ENCODE measurements at places on chromosomes 6 and 20. TPM values are rescaled to one million over a fixed set of nuclear protein-coding genes. Genes with fewer than 3 reads are reported as not detected.
A peak's percentile ranks its signal among the peaks of the same experiment; 100 is the strongest.

DEFB127 gene
- total RNA-seq: not detected

GRCh38 chr20:43544501-43544900 is 14.3 kb upstream of the SGK2 start:
- no peak for DNase-seq

- DNase-seq: peak; percentile 30
Measured at GRCh38 chr6:166507809-166508564, 78.5 kb downstream of the RAMACL start.

DNA sequence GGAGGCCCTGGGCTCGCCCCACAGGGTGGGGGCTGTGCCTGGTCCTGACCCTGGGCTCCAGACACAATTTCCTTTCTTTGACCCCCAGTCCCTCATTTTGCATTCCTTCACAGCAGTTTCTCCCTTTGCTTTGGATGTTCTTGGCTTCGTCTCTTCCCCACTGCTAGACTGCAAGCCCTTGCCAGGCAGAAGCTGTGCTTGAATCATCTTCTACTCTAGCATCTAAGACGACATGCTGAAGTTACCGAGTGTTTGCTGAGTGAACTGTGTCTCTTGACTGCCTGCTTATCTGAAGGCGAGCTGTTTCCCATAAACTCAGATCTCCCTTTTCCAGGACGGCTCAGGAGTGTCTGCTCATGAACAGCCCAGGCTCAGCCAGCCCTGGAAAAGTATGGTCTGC is 14.3 kb upstream of the SYNDIG1 start:
- no peak for DNase-seq

- DNase-seq: peak; percentile 79
Measured at GRCh38 chr6:75893058-75893775, 144.2 kb downstream of the MYO6 start.

ILRUN gene
- total RNA-seq: 38.0 TPM

DNA sequence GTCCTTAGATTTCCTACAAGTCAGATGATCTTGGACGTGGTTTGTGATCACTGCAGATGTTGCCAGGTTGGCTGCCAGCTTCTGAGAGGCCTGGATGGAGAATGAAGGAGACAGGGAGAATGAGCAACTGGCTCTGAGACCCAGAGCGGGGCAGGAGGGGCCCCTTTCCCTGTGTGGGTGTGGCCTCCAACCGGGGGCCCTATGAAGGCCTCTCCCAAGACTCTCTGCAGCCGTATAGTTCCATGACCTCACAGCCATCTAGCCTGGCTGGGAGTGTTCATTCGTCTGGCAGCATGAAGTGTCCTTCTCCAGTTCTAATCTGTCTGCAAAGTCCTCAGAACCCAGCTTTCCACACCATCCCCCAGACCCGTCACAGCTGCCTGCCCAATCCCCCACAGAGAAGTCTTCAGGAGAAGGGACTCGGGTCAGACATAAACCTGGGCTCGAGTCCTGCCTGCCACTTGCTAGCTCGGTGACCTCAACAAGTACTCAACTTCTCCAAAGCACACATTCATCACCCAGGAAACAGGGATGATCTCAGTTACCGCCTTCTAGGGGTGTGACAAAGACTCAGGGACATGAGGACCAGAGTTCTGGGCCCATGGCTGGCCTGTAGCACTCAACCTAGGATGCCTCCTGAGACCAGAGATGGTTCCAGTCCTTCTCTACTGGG is 122.6 kb downstream of the EDN3 start:
- DNase-seq: no peak

DNA sequence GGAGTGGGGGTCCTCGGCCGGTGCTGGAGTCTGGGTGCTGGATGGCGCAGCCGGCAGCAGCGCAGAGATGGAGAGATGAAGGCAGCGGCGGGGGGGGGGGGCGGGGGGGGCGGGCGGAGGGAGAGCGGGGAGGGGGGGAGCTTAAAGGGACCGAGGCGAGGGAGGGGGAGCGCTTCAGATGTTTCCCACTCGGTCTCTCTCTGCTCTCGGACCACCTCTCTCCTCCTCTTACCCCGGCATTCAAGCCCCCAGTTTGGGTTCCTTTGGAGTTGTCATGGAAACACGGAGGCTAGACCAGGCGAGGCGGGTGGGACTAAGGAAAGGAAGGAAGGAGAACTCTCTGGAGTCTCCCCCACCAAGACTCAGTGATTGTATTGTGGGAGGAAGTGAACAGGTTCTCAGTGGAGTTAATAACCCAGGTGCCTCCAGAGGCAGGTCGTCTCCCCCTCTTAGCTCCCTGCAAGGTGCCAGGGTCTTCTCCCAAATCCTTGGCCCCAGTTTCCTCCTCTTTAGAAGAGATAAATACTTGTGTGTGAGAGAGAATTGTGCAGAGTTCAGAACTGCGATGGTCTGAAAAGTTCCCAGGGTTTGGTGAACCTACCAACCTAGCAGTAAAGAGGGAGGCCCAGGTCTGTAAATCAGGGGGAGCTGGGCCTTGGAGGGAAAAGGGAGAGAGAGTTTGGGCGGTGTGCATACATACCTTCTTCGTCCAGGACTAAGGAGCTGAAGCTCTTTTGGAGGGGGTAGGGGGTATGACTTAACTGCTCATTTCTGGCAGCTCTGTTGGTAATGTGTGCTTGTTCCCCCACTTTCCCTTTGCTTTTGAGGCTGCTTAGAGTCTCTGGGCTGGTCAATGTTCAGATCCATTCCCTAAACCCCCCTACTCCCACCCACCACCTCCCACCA is at the start of gene PRRT1:
TSS of gene PRRT1 (minus strand) at position 77 of the 906 bp plus-strand sequence. CDS start 112 bp downstream, outside the sequence.
- DNase-seq: peak; percentile 86

DNA sequence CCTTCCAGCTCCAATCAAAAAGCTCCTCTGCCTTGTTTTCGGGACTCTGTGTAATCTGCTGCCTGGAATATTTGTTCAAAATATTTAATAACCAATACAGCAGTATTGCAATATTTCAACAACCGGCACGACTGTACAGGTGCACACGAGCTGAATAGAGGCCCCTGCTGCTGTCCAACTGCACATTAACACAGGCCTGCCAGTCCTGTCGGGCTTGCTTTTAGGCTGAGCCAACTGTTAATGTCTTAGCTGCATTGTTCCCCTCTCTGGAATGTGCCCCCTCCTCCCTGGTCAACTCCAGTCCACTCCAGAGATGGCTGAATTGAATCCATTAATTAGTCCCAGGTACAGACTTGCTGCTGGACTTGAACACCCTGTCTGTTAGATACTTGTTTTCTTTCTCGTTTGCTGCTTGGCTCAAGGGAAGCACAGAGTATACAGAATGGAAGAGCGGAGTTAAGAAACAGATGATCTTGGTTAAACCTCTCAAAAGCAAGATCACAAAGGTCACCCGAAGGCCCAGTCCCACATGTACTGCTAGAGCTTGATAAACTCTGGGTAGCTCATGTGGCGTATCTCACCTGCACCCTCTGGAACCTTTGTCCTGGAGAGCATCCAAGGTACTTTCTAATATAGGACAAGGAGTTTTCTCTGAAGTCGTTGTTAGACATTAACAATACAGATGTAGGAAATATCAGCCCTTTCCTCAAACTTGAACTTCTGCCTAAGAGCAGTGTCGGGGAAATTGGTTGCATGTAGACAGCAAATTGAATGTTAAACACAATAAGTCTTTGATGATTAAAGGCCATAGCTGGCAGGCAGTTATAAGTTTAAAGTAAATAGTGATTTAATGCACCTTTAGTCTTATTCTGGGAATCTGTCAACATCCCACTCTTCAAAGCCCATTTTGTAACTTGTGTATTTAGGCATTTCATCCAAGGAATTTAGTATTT is 31.9 kb downstream of the SHLD1 start:
- DNase-seq: no peak

MAFB gene
- total RNA-seq: 12.7 TPM

- no peak for DNase-seq
Measured at GRCh38 chr20:25217161-25218108, 21.9 kb downstream of the ENTPD6 start.

DNA sequence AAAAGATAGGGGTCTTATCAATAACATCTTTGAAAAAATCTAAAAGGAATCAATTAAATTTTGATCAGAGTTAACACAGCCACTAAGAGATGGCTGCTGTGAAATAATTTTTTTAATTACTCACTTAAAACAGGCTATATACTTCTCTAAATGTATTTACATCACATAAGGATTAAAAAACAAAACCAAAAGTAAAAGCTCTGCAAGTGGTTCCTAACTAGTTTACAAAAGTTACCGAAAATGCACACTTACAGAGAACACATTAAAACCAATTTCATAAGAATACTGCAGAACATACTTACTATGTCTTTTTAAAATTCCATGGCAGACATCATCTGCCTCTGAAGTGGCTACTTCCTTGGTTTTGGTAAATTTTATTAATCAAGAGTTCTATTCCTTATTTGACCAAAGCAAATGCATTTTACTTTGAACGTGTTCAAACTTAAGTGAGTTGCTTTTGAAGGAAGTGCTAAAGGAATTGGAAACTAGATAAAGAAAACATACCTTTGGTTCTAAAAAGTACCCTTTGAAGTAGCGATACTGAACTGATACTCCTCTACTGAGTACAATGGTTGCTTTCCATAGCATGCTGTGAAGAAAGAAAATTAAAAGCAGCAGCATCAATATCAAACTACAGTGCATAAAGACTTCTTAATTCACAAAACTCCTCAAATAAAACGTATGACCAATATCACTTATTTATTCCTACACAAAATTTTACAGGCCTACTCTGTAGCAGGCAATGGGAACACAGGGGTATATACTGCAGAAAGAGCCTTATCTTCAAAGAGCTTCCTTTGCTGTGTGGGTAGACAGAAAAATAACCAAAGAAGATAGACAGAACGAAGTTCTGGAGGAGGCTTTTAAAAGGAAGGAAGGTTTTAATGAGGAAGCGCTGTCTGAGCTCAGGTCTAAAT is 157.1 kb upstream of the SHLD1 start:
- no peak for DNase-seq

GRCh38 chr6:162345051-162345511 is 382.5 kb downstream of the PRKN start:
- no peak for DNase-seq

GRCh38 chr6:8238773-8239683 is 136.7 kb upstream of the EEF1E1 start:
- DNase-seq: no peak

All from osteoblast (primary cell).